ENCODE measurements at places on chromosomes 16 and 17. TPM values are rescaled to one million over a fixed set of nuclear protein-coding genes. Genes with fewer than 3 reads are reported as not detected.
A peak's percentile ranks its signal among the peaks of the same experiment; 100 is the strongest.

GRCh38 chr17:76474894-76475293, 7.5 kb downstream of the AANAT start:
- no peak overlapping the region for H3K4me3 ChIP-seq
- no peak overlapping the region for H3K27ac ChIP-seq
- no peaks in the 10 kb centered on the region for H3K4me1 ChIP-seq
- DNase-seq, result no peak

GRCh38 chr17:81404558-81405165, 9.4 kb downstream of the BAHCC1 start:
- no peak overlapping the region for H3K27ac ChIP-seq
- no peak overlapping the region for H3K4me3 ChIP-seq
- no peak for DNase-seq
- peaks cover 3% of the 10 kb centered on the region for H3K4me1 ChIP-seq
- H3K36me3 ChIP-seq, result no peaks in the 10 kb centered on the region

DNA sequence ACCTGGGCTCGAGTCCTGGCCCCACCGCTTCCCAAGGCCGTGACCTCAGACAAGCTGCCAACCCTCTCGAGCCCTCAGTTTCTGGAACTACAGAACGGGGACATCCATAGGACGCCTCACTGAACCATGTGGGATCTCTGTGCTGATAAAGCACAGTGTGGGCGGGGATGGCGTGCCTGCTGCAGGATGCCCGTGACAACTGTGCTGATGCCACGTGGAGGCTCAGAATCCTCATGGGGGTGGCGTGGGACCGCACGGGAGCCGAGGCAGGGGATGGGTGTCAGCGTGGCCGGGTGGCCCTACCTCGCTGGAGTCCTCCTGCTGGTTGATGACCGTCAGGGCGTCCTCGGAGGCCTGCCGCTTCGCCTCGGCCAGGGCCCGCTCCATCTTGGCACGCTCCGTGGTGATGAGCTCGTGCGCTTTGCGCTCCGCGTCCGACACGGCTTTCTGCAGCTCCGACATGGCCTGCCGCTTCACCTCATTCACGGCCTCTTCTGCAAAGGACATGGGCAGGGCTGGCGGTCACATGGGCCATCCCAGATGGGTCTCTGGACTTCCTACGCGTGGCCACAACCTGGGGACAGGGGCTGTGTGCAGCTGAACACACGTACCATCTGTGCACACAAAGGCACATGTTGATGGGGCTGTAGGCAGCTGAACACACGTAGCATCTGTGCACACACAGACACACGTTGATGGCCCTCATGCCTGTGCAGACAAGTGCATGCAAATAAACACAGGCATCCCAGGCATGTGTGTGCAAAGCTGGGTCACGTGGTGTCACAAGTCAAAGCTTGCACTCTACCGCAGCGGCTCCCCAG, 12.7 kb upstream of the PABPN1L start:
- no peak for DNase-seq
- H3K4me3 ChIP-seq, result no peak overlapping the region
- no peaks in the 10 kb centered on the region for H3K36me3 ChIP-seq
- H3K4me1 ChIP-seq, result no peaks in the 10 kb centered on the region

DNA sequence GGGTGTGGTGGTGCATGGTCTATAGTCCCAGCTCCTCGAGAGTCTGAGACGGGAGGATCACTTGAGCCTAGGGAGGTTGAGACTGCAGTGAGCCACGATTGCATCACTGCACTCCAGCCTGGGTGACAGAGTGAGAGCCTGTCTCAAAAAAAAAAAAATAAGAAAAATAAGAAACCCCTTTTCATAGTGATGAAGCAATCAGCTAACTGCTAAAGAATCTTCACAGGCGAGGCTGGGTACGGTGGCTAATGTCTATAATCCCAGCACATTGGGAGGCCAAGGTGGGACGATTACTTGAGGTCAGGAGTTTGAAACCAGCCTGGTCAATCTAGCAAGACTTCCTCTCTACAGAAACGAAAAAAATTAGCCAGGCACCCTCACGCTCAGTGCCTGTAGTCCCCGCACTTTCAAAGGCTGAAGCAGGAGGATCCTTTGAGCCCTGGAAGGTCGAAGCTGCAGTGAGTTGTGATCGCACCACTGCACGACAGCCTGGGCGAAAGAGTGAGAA, 760 bp downstream of the SLFN12L start:
- peak overlapping the region; percentile 99 for H3K27ac ChIP-seq
- H3K4me3 ChIP-seq, result peak overlapping the region; percentile 94
- peaks cover 42% of the 10 kb centered on the region for H3K36me3 ChIP-seq
- no peaks in the 10 kb centered on the region for H3K27me3 ChIP-seq
- peaks cover 49% of the 10 kb centered on the region for H3K4me1 ChIP-seq

DNA sequence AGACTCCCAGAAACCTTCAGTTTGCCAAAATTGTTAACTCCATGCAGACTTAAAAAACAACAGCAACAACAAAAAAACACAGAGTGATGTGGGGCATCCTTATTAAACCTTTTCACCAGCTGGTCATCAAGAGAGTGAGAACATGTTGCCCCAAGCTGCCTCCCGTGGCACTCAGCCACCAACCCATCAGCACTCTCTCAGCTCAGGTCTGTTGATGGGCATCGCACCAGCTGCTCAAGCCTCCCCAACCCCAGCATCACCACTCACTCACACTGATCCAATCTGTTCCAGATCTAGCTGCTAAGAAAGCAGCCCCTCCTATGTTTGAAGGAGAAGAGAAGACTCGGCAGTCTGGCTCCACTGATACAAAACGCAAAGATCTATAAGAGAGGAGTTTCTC, 46.8 kb downstream of the SLC39A11 start:
- H3K4me3 ChIP-seq, result no peak overlapping the region
- no peaks in the 10 kb centered on the region for H3K4me1 ChIP-seq
- H3K36me3 ChIP-seq, result peaks cover 28% of the 10 kb centered on the region
- DNase-seq, result no peak
- no peaks in the 10 kb centered on the region for H3K27me3 ChIP-seq
- no peak overlapping the region for H3K27ac ChIP-seq

DNA sequence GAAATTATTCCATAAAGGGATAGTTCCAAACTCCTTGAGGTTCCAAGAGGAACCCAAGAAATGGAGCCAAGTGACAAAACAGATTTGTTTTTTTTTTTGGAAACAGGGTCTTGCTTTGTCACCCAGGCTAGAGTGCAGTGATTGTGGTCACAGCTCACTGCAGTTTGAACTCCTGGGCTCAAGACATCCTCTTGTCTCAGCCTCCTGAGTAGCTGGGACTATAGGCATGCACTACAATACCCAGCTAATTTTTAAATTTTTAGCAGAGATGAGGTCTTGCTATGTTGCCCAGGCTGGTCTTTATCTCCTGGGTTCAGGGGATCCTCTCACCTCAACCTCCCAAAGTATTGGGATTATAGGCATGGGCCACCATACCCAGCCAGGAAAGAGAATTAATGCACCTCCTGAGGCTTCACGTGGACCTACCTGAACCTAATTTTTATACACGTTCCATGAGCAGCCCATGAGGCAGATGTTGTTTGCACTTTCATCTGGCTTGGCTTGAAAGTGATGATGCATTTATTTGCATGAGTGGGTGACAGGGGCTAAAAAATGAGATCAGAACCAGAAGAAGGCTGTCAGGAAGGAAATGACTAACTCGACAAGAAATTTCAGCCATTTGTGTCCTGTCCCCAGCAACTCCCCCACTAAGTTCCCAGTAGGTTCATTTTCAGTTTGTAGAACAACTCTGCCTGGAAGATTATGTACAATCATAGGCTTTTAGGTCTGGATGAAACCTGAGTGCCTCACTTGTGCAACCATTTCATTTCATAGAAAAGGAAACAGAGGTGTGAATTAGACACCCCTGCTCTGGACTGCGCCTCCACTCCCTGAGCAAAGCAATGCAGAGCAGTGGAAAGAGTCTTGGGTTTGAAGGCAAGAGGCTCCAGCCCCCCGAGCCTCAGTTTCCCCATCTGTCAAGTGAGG, 10.3 kb upstream of the IRF8 start:
- H3K27ac ChIP-seq, result peak overlapping the region; percentile 79
- DNase-seq, result no peak
- H3K4me1 ChIP-seq, result peaks cover 18% of the 10 kb centered on the region
- H3K4me3 ChIP-seq, result peak overlapping the region; percentile 57

DNA sequence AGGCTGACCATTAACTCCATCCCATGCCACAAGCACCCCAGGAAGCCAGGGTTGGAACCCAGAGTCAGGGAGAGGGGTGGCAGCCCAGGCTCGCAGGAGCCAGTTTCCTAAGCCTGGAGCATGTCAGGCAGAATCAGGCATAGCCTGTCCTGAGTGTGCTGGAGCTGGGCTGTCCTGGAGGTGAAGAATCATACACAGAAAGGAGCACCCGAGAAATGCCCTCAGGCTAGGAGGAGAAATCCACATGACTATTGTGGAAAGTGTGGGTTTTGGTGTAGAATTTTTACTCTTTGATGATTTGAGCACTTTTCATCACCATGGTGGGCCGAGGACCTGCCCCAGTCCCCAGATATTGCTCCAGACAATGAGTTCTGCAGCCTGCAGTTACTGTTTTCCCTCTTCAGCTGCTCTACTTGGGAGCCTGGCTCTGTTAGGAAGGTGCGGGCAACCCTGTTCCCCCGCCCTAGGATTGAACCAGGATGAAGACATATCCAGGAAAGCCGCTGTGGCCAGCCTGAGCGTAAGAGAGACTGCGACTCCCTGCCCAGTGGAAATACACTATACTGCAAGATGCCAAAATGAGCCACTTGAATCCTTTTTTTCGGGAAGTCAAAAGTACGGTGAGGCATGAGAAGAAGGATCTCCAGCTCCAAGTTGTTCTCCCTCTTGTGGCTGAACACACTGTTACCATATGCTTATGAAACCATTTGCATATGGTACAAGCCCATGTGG, 29.0 kb upstream of the HEATR6 start:
- no peaks in the 10 kb centered on the region for H3K36me3 ChIP-seq
- H3K27ac ChIP-seq, result no peak overlapping the region
- DNase-seq, result no peak
- H3K27me3 ChIP-seq, result peaks cover 28% of the 10 kb centered on the region
- peaks cover 10% of the 10 kb centered on the region for H3K4me1 ChIP-seq

- H3K27ac ChIP-seq, result no peak overlapping the region
- H3K36me3 ChIP-seq, result no peaks in the 10 kb centered on the region
- peaks cover 6% of the 10 kb centered on the region for H3K4me1 ChIP-seq
- no peaks in the 10 kb centered on the region for H3K27me3 ChIP-seq
- no peak overlapping the region for H3K4me3 ChIP-seq
These were observed 144.6 kb downstream of the SNX29 start for GRCh38 chr16:12120982-12121652.

KRT222 gene
- not detected for total RNA-seq

All from activated naive CD8-positive, alpha-beta T cell treated with anti-CD3 and anti-CD28 coated beads, Interleukin-2, amount 10 ng/mL, durations not matched to agents 7 days and 5 days (primary cell).